ENCODE measurements at places on chromosomes 5 and 9.
A peak's percentile ranks its signal among the peaks of the same experiment; 100 is the strongest.

DNA sequence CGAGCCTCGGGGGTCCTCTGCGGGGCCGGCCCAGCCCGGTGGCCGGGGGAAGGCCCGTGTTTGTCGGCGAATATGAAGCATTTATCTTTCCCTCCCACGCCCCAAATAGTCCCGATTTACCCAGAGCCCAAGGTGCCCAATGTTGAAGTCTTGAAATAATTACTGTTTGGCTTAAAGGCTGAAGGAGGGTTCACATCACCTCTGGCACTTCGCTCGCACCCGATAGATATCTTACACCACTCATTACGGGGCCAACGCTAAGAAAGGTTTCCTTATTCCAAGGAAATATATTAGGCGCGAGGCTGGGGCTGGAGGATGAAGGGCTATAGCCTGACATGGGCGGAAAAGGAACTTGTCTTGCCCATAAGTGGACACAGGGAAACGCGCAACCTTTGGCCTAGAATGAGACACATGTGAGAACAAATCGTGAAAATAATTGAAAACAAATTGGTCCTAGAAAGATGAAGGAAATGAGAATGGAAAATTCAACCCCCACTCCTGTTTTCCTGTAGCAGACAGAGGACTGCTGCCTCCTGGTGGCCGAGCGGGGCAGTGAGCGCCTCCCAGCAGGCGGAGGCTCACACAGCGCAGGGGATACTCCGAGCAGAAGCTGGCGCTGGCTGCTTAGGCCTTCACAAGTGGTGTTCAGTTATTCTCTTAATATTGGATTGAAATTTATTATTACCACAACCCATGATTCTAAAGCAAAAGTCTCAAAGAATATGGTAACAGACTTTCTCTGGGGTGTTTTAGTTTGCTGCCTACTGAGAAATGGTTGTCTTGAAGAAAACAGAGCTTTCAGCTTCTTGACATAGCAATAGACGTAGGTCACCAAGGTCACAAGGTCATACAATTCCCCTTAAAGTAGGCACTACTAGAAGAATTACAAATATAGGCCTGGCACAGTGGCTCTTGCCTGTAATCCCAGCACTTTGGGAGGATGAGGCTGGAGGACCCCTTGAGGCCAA is 7.9 kb downstream of the CCL21 start:
- DNase-seq, result peak; percentile 88

GRCh38 chr9:121286973-121287741 is 19.2 kb downstream of the GSN start:
- DNase-seq, result peak; percentile 27

GRCh38 chr5:88236866-88237642 is 31.6 kb downstream of the TMEM161B start:
- DNase-seq, result no peak

DNA sequence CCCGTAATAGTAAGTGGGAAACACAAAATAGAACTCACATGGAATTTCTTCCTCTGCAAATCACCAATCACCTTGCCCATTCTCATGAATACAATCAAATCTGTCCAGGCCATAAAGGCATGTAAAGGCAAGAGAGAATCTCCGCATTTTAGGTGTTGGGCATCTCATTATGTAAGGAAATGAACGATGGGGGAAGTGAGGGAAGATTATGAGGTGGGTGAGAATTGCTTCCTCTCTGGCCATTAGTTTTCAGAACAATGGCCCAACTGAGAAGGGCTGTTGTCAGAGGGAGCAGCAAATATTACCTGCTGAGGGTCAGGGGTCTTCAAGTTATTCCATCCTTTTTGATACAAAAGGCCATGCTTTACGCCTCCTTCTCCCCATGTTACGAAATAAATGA is 455.1 kb downstream of the ARHGEF28 start:
- DNase-seq, result no peak

DNA sequence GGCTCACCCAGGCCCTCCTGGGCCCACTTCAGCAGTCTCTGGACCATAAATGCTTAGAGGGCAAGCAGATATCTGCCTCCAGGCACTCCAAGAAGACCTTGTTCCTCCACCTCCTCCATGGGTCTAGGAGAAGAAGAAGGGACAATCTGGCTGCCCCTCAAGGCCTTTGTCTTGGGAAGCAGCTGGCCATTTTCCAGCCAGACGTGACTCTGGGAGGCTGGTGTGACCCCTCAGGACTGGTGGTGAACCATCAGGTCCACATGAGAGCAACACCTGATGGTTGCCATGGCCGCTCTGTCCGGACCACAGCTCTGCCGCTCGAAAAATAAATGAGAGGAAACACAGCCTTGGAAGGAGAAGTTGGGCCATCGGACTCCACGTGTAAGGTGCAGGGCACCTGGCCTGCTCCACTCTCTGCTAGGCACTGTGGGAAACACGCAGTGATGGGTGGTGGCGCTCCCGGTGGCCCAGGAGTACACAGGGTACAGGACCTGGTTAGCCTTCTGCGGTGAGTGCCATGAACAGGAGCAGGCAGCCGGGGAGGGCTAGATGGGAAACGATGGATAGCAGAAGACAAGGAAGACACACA is 3.0 kb upstream of the COL5A1 start:
- DNase-seq, result no peak

GRCh38 chr5:110304176-110304575 is 422.3 kb downstream of the TMEM232 start:
- DNase-seq, result no peak

- DNase-seq, result no peak
These were observed 4.1 kb downstream of the ALDH1A1 start for GRCh38 chr9:72948575-72949243.

DNA sequence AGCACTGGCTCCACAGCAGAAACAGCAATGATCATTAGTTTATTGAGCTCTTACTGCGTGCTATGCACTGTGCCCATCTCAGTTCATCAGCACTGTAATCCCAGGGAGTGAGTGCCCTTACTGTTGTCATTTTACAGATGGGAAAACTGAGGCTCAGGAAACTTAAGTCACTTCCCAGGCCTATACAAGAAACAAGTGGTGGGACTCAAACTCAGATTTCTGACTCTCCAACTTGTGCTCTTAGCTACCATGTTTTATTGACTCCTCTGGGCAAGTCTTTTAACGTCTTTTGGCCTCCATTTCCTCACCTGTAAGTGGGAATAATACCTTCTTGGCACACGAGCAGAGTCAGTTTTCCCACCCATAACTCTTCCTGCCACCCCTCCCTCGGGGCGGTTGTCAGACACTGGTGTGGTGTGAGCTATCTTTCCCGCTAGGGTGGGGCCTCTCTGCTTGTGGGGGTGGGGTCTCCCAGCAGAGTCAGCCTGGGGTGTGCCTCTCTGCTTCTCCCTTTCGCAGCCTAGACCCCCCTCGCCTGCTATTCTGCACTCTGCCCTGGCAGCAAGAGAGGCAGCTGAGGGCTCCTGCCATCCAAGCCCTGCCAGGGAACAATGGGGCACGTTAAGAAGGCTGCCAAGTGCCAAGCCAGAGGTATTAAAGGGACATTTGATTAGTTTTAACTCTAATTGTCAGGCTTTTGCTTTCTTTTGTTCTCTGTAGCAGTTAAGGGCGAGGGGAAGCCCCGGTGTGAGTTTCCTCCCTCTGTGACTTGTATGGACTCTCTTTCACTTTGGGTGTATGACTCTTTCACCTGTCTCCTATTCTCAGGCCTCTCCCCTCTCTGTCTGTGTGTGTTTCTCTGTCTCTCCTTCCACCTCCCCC is 12.1 kb downstream of the GALNT10 start:
- DNase-seq, result peak; percentile 59

- no peak for DNase-seq
These were observed 252.0 kb upstream of the IRX4 start for GRCh38 chr5:2134543-2135292.

- no peak for DNase-seq
These were observed 694.9 kb downstream of the ISL1 start for GRCh38 chr5:52077941-52078815.

DNA sequence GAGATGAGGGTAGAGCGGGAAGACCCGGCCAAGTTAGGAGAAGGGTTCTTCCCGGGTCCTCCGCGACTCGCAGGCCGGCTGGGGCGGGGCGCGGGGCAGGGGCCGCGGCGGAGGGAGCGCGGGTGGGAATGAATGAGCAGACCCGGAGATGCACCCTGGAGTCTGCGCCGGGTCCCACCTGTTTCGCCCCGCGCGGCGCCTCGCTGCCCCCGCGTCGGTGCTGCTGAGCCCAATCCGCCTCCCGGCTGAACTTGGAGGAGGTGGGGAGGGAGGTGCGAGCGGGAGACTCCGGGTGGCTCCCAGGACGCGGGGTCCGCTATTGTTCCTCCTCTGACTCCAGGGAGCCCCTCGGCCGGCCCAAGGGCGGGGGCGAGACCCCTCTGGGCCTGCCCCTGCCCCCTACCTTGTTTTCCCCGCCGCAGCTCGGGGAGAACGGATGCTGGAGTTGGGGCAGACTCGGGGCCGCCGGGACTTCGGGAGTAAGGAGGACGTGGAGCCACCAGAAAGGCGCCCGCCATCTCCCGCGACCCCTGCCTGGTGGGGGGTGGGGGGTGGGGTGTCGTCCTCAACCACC is 659 bp downstream of the RAI14 start:
- DNase-seq, result peak; percentile 18

DNA sequence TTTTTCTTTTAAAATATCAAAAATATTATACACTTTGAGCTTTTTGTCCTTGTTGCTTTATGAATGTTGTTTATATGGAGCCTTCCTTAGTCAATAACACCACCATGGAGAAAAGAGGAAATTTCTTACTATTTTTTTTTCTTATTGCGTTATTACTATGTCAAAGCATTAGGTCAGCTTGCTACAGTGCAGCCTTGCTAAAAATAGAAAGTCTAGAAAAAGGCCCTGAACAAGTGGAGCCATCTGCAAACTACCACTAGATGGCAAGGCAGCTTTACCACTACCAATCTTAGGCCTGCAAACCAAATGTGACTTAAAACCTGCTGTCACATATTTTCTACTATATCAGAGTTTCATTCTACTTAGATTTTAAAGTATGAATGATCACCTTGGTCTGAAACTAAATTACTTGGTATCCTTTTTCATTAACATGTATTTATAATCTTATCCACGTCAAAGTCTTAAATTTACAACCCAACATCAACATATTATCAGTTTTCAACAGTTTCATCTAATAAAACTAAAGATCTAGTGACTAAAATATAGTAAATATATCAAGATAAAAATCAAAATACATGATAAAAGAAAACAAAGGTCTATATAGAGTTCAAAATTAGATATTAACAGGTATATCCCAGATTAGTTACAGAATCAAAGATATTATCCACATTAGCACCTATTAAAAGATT is 113.1 kb upstream of the ACOT12 start:
- no peak for DNase-seq

GRCh38 chr5:150120062-150120441 is 33.7 kb upstream of the CSF1R start:
- DNase-seq, result no peak

GRCh38 chr9:117218951-117219350 is 195.9 kb downstream of the ASTN2 start:
- no peak for DNase-seq

GRCh38 chr9:127050591-127051001 is 71.8 kb downstream of the ANGPTL2 start:
- no peak for DNase-seq

DNA sequence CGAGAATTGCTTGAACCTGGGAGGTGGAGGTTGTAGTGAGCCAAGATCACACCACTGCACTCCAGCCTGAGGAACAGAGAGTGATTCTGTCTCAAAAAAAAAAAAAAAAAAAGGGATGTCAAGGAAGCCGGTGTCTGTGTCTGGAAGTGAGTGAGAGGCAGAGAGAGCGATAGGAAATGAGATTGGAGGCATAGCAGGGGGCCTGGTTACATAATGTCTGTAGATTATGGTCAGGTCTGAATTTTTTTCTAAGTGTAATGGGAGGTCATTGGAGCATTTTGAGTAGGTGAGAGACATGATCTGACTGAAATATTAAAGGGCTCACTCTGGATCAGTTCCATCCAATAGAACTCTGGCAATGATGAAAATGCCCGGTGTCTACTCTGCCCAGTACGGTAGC is 40.4 kb upstream of the CTNNA1 start:
- no peak for DNase-seq

DNA sequence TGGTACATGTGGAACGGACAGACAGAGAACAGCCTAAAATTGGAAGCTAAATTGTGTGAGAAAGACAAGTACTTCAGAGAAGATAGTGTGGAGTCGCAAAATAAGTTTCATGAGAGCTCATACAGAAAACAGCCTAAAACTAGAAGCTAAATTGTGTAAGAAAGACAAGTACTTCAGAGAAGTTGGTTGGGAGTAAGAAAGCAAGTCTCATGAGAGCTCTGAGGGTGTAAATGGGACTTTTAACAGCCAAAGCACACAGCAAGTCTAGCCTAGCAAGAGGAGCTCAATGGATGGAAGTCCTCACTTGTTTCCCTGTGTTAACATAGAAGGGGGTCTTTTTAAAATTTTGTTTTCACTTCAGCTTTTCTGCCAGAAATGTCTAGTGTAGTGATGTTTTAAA is 93.1 kb downstream of the STK32A start:
- DNase-seq, result no peak

DNA sequence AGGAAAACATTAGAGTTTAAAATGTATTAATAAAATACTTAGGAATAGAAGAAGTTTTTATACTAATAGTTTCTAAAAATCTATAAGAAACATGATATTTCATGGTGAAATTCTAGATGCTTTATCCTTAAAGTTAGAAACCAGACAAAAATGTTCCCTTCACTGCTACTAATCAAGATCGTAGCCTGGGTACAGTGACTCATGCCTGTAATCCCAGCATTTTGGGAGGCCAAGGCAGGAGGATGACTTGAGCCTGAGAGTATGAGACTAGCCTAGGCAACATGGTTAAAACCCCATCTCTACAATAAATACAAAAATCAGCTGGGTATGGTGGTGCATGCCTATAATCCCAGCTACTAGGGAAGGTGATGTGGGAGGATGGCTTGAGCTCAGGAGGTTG is 30.4 kb upstream of the KLF9 start:
- DNase-seq, result no peak

- no peak for DNase-seq
These were observed 8.8 kb upstream of the N4BP3 start for GRCh38 chr5:178104492-178104891.

DNA sequence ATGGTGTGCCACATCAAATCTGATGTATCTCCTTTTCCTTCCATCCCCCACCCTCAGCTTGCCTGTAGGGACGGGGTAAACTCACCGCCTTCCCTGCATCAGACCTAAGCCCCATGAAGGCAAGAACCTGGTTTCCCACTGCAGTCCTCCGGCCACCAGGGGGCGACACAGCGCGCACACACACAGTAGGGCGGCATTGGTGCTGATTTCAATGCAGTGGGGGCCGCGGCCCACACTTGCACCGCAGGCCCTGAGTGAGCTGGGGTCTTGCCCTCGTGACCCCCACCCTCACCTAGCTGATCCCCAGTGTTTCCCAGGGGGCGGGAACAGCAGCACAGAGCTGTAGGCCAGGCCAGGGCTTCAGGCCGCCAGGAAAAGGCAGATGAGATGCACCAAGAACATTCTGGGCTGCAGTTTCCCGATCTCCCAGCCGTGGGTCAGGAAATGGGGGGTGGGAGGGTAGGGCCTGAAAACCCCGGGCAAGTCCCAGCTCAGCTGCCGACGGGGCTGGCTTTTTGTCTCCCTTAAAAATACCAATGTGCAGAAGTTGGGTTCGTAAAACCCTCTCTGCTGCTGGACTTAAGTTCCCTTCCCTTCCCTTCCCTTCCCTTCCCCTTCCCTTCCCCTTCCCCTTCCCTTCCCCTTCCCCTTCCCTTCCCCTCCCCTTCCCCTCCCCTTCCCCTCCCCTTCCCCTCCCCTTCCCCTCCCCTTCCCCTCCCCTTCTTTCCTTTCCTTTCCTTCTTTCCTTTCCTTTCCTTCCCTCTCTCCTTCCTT is 19.5 kb downstream of the FAM163B start:
- peak; percentile 48 for DNase-seq

All from stimulated activated CD4-positive, alpha-beta T cell treated with anti-CD3 and anti-CD28 coated beads, Interleukin-4, amount 100 ng/mL, for 1 hour (primary cell).